Stimulated activated CD8-positive, alpha-beta memory T cell treated with anti-CD3 and anti-CD28 coated beads, Interleukin-7, amount 100 ng/mL, for 1 hour (primary cell): ENCODE measurements at places on chromosomes 7 and 10.

DNA sequence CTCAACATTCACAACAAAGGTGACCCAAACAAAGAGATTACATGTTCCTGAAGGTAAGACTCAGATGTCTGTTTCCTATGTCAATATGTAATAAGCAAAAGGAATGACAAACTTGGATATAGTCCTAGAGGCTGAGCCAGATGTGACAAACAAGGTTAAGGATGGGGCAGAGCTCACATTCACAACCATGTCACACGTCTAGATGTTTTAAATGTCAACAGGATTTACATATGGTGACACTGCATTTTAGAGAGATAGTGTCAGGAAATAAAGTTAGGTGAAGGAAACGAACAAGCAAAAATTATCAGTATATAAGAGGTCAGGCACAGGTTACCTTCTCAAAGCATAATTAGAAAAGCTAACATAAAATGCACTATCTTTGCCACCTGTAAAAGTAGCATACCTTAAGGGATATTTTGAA is 8.4 kb downstream of the RELN start:
- DNase-seq, result no peak

DNA sequence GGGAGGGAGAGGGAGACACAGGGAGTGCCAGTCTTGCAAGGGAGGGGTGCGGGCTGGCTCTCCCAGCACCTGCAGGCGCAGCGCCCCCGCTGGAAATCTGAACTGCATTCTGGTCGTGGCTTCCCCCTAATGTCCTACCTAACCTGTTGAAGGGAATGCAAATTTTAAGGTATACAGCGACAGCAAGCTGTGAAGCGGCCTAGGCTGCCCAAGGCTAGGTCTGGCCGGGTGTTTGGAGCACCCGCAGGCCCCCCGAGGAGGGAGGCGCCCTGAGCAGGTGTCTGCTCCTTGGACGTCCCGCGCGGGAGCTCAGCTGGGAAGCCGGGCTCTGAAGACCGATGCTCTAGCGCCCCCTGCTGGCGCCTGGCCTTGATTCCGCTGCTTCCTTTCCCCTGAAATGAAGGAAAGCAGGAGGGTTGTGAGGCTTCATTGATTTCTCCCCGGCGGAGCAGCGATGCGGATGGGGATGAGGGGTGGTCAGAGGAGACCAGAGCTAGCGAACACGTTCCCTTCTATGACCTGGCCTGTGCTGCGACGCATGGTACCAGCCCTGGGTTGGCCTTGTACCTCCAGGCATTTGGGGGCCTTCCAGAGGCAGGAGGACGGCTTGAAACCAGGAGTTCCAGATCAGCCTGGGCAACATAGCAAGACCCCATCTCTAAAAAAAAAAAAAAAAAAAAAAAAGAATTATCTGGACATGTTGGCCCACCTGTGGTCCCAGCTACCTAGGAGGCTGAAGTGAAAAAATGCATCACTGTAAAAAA is 601.3 kb downstream of the GALNT17 start:
- DNase-seq, result peak; percentile 27

- no peak for DNase-seq
Measured at GRCh38 chr10:73836427-73836980, 25.1 kb upstream of the NDST2 start.

DNA sequence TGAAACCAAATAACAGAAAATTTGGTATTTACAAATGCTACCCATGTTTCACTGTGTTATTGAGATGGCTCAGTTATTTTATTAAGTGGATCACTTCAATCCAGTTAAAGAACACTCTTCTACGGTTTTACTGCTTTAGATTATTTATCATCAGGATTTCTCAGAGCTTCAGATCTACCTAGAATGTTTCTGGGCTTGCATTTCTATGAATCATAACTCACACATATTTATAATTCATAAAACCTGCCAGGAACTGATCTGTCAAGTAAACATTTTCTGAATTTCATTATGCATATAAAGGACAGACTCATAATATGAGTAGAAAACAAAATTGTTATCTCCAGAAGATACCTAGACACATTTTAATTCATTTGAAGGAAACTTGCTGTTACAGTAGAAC is 1172.3 kb upstream of the LRRTM3 start:
- no peak for DNase-seq

DNA sequence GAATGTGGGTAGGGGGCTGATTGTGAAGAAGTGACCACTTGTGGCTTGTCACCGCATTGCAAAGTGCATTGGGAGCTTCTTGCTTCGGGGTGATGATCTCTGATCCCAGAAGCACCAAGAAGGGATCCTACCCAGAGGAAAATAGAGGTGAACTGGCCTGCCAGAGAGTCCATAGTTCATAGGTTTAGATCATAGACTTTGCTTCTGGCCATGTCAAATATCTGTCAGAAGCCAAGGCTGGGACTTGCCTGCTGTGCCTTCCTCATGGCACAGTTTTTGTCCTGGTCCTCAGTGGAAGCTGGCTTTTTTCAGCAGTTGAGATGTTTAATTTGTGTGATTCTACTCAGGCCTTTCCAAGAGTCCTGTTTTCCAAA is 1.1 kb downstream of the ZSWIM8 start:
- DNase-seq, result no peak

- DNase-seq, result no peak
Measured at GRCh38 chr7:34073676-34074075, 168.3 kb downstream of the BMPER start.

GRCh38 chr10:103854265-103854685 is 1.1 kb downstream of the SH3PXD2A start:
- no peak for DNase-seq

- no peak for DNase-seq
Measured at GRCh38 chr10:121516093-121516865, 82.0 kb downstream of the FGFR2 start.

GRCh38 chr7:143429770-143430698 is 13.2 kb upstream of the TAS2R60 start:
- DNase-seq, result no peak

- DNase-seq, result no peak
Measured at GRCh38 chr10:130218936-130219335, 82.7 kb downstream of the GLRX3 start.

GRCh38 chr10:82084904-82085303 is 209.9 kb downstream of the NRG3 start:
- no peak for DNase-seq

- no peak for DNase-seq
Measured at GRCh38 chr7:51045319-51046102, 262.8 kb upstream of the GRB10 start.

- no peak for DNase-seq
Measured at GRCh38 chr7:71937840-71938371, 474.2 kb downstream of the CALN1 start.

DNA sequence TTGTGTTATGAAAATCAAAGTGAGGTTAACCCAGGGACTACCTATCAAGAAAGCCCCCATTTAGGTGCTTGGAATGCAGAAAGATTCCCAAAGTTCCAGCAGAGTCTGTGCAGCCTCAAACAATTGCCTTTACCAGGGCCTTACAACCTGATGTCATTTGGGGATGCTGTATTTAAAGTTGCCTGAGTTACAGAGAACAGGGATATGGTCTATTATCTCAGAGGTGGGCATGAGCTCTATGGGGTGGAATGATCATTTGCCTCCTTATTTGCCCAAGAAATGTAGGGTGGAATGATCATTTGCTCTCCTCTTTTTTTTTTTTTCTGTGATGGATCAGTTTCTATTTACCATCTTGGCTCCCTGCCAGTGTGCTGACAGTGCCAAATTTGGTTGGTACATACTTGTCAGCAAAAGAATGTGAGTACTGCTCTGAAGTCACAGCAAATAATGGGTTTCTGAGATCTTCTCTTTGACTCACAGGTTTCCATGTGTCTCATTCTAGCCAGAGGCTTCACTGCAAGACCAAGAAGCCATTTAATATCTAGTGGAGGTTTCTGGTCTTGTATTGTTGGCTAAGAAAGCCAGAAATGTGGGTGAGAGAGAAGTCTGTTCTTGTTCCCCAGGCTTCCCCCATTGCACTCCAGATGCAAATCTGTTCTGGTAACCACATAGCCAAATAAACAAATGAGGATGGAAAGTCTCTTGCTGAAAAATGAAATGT is 45.5 kb upstream of the ZNRF2 start:
- DNase-seq, result no peak

- no peak for DNase-seq
Measured at GRCh38 chr10:97243836-97244235, 48.6 kb downstream of the ARHGAP19 start.

- DNase-seq, result peak; percentile 32
Measured at GRCh38 chr7:99624484-99624883, 7.7 kb downstream of the ZSCAN25 start.

DNA sequence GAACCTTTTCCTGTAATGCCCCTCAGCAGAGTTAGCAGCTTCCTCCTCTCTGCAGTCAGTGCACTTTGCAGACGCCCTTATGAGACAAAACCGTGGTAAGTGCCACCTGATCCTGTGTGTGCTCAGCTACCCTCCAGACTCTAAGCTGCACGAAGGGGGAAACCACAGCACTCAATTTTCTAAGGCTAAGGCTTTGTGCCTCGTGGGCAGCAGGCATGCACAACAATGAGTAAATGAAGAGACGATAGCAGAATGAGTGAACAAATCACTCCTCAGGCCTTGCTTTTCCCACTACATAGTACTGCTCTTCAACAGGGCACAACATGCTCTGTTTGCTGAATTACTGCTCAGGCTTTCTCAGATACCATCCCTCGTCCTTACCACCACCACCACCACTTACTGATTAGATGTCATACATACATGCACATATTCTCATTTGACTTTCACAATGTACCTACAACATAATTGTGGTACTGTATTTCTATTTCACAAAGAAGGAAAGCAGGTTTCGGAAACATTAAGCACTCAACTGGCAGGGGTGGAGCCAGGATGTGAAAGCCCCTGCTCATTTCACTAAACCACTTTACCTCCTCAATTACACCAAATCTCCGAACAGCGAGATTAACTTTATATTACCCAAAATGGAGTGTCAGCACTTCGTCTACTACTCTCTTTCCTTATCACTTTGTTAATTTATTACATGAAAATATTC is 85.4 kb downstream of the ICA1 start:
- DNase-seq, result peak; percentile 12

- DNase-seq, result no peak
Measured at GRCh38 chr7:84083846-84084245, 110.7 kb downstream of the SEMA3A start.

DNA sequence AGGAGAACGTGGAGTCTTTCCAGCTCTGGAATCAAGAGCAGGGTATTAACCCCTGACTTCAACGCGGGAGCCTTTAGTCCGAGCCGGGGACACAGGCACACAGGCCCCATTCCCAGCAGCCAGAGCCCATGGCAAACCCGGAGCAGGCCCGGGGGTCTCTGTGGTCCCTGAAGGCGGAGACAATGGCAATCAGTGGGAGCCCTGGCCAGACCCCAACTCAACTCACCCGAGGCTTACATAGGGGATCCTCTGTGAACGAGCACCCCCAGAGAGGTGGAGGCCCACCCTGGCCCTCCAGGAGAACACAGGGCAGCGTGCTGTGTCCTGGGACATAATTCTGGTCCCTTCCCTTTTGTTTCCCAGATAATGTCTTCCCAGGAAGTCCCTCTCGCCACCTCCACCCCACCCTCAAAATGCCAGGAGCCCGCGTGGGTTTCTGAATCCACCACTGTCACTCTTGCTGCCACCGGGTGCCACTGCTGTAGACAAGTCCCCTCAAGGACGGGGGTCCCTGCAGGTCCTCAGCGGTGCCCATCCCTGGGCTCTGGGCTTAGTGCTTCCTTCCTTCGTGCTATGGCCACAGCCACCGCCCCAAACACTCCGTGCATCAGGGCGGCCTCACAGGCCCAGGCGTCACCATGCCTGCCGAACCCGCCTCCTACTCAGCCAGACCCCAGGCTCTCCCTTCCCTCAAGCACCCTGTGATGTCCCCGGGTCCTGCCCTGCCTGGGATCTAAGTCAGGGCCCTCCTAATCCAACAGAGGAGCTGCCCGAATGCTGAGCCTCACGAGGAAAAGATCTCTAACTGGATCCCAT is 28.6 kb upstream of the PPP2R2D start:
- no peak for DNase-seq

GRCh38 chr10:132735923-132736391 is 50.0 kb downstream of the NKX6-2 start:
- no peak for DNase-seq

DNA sequence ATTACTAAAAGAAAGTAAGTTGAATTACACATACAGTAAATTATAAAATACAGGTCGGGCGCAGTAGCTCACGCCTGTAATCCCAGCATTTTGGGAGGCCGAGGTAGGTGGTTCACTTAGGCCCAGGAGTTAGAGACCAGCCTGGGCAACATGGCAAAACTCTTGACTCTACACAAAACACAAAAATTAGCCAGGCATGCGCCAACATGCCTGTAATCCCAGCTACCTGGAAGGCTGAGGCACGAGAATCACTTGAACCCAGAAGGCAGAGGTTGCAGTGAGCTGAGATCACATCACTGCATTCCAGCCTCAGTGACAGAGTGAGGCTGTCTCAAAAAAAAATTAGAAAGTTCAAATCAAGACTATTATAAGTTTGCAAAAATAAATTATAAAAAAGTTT is 174.9 kb downstream of the GALNT11 start:
- no peak for DNase-seq

GRCh38 chr7:1123715-1124114 is 35.8 kb downstream of the GPER1 start:
- no peak for DNase-seq

GRCh38 chr10:3400348-3400747 is 227.8 kb upstream of the PITRM1 start:
- no peak for DNase-seq

GRCh38 chr10:112250555-112250954 is 32.6 kb upstream of the TECTB start:
- no peak for DNase-seq

- DNase-seq, result no peak
Measured at GRCh38 chr10:28790146-28790545, 112.8 kb downstream of the BAMBI start.

- no peak for DNase-seq
Measured at GRCh38 chr7:106231856-106232490, 52.8 kb downstream of the NAMPT start.

- no peak for DNase-seq
Measured at GRCh38 chr10:124217906-124218804, 124.8 kb upstream of the CHST15 start.

- DNase-seq, result no peak
Measured at GRCh38 chr7:101671371-101672356, 42.6 kb upstream of the MYL10 start.

DNA sequence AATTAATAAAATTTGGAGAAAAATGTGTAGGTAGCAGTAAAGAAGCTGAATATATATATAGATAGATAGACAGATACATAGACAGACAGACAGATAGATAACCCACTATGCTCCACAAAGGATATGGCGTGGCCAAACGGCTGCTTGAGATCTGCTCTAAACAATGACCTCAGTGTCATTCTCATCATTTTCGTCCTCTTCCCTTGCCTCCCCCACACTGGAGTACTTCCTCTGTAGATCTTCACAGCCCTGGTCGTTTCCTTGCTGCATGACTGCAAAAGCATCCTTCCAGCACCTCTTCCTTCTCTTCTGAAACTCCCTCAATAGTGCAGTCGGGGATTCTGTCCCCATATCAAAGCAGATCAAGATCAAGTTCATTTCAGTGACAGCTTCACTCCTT is 35.6 kb upstream of the ATP6V0A4 start:
- no peak for DNase-seq

- no peak for DNase-seq
Measured at GRCh38 chr7:24325708-24326107, 41.7 kb downstream of the NPY start.
